Right kidney (tissue), 9 donors: ENCODE measurements at places on chromosomes 3 and 15.

GRCh38 chr15:39735120-39735717 lies 47.4 kb downstream of the FSIP1 start:
- no peak for DNase-seq

- DNase-seq, result no peak
Observed at GRCh38 chr15:97861529-97862260, 98.8 kb upstream of the ARRDC4 start.

GRCh38 chr3:178802993-178803693 lies 266.9 kb downstream of the KCNMB2 start:
- no peak for DNase-seq

GRCh38 chr3:57065588-57065987 lies 5.1 kb downstream of the SPATA12 start:
- no peak for DNase-seq

DNA sequence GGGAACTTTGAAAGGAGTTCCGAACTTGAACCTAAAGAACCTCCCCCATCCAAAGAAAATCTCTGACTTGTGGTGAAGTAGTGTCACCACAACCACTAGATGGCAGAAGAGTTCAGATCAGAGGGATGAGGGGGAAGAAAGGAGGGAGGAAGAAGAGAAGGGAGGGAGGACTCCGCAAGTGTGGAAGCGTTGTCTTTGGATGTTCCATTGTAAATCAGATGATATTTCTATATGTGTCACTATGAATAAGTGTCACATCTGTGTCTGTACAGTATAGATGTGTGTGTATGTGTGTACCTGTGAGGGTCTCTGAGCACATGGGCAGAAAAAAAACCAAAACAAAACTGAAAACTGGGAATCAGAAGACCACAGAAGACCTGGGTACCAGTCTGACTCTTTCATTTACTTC lies 16.9 kb downstream of the SLC24A1 start:
- peak; percentile 47 for DNase-seq

DNA sequence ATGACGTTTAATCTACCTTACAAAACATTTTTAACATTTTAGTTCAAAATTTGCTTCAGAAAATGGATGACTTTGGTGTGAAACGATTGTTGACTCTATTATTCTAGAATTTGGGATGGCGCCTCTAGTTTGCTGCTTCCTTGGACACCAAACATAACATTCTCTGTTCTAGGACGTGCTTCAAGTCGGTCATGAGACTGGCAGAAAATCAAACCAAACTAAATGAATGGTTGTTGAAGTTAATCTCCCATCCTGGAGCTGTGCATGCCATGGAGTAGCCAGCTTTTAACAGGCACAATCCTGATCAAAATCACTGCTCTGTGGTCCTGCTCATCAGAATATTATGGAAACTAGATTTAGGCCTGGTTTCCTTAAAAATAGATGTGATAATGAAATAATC lies 9.6 kb upstream of the LRRFIP2 start:
- DNase-seq, result no peak

- no peak for DNase-seq
Observed at GRCh38 chr15:78360958-78361718, 21.0 kb downstream of the CRABP1 start.

GRCh38 chr15:63826528-63826927 lies 7.2 kb downstream of the HERC1 start:
- DNase-seq, result no peak

DNA sequence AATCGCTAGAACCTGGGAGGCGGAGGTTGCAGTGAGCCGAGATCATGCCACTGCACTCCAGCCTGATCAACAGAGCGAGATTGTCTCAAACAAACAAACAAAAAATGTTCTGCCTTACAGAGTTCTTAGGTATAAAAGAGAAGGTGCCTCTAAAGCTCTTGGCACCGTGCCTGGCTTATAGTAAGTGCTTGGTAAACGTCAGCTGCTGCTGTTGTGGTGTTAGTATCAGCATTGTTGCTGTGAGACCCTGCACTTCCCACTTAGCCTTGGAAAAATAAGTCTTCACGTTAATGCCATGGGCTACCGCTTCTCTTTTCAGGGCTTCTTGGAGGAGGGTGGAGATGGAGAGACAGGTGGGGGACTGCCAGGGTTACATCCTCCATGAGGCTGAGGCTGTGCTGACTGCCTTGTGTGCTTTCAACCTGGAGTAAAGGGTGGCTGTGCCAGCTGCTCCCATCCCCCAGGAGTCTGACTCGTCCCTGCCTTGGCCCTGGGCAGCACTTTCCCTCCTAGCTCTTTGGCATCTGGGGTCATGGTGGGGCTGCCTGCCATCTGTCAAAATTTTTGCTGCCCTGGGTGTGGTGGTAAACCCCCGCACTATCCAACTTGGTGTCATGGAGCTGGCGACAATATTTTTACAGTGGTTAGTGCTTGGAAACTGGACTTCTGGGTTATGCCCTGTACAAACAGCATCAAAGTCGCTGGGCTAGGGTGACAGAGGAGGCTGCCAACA lies 17.8 kb downstream of the FLNB start:
- peak; percentile 32 for DNase-seq

GRCh38 chr15:38263996-38264395 lies 11.4 kb downstream of the SPRED1 start:
- no peak for DNase-seq

DNA sequence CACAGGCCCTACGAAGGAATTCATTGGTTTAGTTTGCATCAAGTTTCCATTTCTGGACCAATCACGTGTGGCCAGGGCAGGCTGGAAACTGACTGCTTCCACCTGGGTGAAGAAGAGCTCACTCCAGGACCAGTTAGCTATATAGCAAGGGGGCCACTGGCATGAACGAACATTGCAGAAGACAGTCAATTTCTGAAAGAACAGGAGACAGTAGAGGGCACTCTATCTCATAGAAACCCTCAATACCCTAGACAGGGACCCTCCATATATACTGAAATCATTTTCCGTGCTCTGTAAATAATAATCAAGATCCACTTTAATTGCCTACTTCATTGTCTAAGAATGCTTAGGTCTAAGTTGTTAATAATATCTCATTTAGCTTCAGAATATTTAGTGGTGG lies 215.6 kb downstream of the CADPS start:
- no peak for DNase-seq

DNA sequence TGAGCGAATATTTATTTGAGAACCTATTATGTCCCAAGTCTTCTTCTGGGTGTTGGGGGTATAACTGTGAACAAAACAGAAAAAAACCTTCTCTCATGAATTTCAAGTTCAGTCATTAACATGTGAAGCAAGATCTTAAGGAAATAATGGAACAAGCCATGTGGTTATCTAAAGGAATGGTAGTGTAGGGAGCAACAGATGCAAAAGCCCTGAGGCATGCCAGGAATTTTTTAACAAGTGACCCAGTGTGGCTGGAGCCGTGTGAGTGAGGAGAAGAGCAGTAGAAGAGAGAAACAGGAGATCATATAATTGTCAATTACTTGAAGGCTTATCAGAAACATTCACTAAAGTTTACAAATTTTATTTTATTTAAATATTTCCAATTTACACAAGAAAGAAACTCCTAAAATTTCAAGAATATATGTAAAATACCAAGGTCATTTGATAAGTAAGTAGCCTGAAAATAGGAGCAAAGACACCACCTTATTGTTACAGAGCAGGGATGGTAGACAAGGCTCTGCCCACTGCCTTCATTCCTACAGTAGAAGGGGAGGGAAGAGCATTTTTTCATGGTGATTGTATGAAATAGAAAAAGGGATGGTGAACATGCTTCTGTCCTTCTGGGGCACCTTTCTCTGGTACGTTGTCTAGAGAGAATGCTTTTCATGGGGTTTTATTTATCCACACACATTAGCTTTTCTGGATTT lies 345.1 kb downstream of the PLOD2 start:
- DNase-seq, result no peak

DNA sequence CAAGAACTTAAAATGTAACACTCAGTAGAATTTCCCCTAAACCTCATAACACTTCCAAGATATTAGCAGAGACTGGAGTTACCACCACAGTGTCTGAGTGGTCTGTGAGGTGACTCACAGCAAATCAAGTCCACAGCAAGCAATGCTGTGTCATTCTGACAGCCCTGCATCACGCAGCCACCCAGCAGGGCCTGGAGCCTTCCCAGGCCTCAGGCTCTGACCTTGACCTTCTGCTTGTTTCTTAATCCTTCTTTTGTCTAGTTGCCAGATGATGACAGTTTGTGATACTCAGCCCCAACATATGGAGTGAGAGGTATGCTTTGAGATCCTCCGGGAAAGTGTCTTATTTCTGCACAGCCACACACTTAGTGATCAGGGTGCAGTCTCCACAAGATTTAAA lies 82.5 kb downstream of the TOP2B start:
- no peak for DNase-seq

DNA sequence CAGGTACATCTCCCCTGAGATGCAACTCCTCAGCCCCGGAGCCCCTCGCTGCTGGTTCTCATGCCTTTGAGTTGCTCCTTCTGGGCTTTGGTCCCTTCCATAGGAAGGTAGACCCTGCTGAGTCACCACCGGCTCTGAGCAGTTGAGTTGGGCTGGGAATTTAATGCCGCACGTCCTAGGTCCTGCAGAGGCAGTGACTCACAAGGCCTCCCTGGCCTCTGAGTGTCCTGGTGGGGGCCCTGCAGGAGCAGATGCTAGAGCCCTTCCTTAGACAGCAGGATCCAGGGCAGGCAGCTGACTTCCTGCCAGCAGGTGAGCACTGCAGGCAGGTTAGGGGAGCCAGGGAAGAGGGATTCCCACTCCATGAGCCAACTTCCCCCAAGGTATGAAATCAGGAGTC lies 5.5 kb upstream of the NTRK3 start:
- DNase-seq, result no peak

GRCh38 chr15:50854601-50855490 lies 53.6 kb upstream of the AP4E1 start:
- DNase-seq, result no peak

DNA sequence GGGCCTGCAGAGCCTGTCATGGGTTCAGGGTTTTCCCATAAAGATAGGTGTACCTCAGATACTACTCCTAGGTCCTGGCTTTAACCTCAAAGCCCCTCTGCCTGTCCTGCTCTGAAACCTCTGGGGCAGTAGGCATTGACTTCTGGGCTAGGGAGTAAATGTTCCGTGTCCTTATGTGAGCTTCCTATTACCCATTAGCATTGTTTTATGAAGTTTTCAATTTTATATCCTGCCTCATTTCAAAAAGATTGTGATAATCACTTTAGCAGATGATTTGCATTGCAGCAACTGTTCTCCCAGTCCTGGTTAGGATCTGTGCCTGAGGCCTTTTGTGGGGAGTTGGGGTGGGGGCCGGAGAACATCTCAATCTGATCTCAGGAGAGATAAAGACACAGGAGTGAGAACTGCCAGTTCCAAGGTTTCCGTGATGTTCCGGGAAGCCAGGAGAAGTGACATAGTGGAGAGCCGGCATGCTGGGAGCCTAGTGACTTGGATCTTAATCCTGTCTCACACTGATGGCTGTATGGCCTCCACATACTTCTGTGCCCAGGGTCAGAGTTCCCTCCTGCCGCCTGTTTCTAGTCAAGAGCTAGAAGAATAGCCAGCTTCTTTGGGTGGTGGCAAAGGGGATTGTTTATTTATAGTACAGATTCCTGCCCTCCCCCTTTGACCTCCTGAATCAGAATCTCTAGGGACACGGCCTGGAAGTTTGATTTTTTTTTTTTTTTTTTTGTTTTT lies 10.6 kb downstream of the TPM1 start:
- DNase-seq, result peak; percentile 38

GRCh38 chr3:153614140-153614539 lies 452.1 kb downstream of the RAP2B start:
- no peak for DNase-seq

DNA sequence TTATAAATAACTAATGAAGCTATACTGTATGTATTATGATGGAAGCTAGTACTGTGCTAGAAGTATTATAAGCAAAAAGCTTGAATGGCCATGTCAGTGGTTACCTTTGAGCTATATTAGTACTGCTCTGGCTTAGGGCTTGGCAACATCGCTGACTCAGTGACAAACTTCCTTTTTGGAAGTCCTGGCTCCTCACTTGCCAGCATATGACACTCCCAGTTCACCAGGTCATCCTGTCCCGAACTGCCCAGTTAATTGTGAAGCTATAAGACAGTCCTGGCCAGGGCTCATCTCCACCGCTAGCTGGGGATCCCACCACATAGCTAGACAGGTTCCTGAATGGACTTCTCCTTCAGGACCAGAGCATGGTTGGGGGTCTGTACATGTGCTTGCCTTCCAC lies 31.9 kb downstream of the RAB8B start:
- DNase-seq, result no peak

- DNase-seq, result no peak
Observed at GRCh38 chr3:156614642-156615511, 59.5 kb upstream of the TIPARP start.

DNA sequence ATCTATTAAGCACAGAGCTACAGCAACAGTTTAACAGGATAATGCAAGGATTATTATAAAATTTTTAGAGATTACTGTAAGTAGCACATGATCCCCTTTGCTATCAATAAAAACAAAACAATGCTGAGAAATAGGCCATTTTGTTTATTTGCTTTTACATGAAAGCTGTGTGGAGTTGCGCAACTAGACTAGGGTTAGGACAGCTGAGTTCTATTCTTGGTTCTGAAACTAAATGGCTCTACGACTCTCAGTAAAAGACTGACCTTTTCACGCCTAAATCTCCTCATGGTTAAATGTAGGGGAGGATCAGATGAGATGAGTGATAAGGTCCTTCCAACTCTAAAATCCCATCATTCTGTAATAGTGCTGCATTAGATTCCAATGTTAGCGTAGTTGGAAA lies 25.0 kb downstream of the KCNMB2 start:
- DNase-seq, result no peak

- DNase-seq, result no peak
Observed at GRCh38 chr3:61227799-61228198, 23.5 kb downstream of the FHIT start.
